ENCODE measurements at places on chromosomes 1 and 21.

- DNase-seq, result no peak
Measured at GRCh38 chr1:171424494-171424893, 60.8 kb upstream of the PRRC2C start.

- no peak for DNase-seq
Measured at GRCh38 chr1:87706779-87707228, 378.1 kb downstream of the LMO4 start.

DNA sequence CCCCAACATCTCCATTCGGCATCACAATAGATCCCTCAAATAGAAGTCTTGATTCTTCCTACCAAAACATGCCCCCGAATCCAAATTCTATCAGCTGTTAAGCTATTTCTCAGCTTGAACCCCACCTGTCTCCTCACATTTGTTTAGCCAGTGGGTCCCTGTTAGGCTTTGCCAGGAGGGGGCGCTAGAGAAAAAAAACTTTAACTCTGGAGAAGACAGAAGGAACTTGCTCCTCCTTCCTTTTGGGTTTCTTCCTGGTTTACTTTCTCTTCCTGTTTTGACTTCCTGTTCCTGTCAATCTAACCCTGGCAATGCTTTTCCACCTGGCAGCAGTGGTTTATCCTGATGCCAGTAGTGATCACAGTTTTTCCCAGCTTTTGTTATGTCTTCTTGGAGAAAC, 95.6 kb upstream of the KCNK1 start:
- no peak for DNase-seq

DNA sequence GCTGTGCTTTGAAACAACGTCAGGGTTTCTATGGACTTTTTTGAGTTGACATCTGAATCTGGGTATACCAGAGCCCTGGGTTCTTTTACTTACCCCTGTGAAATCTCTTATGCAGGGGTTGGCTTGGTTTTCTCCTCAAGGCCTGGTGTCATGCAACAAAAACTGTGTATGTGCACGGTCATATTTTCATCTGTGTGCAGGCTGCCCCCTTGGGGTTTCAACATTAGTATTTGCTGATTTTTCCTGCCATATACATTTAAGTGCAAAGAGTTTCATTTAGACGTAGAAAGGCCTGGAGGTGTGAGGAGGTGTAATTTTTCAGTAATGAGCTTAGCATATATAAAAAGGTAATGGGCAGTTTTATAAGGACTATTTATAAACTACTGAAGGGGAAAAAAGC, 22.0 kb upstream of the ZBTB18 start:
- DNase-seq, result no peak

GRCh38 chr1:240000634-240001033, 91.0 kb upstream of the FMN2 start:
- peak; percentile 6 for DNase-seq

DNA sequence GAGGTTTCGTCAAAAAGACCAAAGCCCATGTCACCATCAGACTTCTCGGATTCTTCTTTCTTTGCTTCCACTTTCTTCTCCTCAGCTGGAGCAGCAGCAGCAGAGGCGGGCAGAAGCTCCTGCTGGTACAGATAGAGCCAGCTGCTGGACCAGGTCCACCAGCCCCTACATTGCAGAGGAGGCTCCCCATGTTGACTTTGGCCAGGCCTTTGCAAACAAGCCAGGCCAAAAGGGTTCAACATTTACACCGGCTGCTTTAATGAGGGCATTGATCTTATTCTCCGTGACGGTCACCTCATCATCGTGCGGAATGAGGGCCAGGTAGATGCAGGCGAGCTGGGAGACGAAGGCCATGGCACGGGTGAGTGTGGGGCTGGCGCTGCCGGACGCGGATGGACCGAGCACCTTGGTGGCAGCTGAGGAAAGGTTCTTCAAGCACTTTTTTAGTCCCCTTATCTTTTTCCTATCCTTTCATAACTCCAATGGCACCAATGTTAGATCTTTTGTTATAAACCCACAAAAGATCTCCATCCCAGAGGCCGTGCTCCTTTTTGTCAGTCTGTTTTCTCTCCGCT, 358.5 kb downstream of the RGS7 start:
- no peak for DNase-seq

DNA sequence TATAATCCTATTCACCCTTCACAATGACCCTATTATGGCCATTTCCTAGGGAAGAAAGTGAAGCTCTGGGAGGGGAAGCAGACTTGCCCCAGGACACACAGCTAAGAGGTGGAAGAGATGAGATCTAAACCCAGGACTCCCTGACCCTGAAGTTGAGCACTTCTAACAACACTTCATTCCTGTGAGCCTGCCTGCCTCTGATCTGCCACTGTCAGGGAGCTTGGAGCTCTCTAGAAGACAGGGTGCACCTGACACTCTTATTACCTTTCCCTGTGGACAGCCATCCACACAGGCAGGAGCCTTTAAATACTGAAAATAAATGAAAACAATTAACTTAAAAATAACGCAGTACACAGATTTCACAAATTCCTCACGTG, 599 bp downstream of the MKNK1 start:
- DNase-seq, result no peak

DNA sequence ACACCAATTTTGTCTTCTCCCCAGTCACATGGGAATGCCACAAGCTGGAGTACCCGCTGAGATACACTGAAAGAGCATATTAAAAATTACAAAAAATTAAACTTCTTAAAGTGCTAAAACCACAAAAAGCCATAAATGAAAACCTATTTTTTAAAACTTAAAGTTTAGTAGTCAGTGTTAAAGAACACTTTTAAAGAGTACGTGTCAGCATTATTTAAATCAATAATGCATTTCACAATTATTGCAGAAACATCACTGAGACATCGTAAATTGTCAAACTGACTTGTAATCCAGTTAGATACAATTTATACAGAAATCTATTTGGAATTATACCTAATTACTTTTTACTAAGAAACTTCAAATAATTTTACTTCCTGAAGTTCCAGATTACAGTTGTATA, 22.9 kb downstream of the ZBTB21 start:
- DNase-seq, result no peak

DNA sequence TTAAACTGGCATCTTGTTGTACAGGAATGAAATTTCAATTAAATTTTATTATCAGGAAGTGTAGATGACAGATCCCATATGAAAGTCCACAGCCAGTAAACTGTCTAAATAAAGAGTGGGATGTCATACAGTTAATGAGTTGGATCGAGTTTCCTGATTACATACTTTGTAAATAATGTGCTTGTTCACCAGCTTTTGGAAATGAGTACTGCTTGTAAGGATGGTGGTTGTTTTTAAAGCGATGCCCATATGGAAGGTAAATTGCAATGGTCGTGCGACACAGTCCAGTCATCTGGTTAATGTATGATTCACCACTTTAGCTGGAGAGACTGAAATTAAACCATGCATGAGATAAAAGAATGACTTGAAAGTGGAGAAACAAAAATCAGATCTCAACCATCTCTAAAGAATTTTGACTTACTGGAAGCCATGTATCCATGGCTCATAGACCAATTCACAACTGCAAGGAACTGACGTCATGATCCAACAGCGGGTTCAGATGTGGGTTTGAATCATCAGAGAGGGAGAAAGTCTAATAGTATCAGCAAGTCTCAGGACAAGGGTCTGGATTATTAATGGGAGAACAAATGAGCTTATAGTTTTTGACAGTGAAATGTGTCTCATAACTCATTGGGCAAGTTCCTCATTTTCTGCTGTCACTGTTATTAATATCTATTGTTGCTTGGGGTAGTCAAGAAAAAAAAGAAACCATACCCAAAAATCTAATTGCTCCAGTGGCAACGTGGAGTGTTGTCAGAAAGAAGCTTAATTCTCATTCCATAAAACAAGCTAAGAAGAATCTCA, 49.0 kb downstream of the MAP10 start:
- DNase-seq, result no peak

DNA sequence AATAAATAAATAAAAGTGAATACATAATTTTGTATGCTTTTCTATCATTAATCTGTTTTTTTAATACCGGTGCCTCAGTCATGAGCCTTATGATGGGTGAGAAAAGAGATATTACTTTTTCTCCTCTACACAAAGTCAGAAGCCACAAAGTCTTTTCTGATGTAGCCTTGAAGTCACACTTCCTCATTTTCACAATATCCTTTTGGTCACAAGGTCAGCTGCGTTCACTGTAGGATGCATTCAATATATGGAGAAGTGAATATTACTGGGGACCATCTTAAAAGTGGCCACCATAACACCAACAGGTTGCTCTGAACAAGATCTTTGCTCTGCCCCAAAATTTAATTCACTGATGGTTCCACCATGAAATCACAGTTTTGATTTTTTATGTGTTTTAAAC, 83.3 kb upstream of the TNR start:
- no peak for DNase-seq

DNA sequence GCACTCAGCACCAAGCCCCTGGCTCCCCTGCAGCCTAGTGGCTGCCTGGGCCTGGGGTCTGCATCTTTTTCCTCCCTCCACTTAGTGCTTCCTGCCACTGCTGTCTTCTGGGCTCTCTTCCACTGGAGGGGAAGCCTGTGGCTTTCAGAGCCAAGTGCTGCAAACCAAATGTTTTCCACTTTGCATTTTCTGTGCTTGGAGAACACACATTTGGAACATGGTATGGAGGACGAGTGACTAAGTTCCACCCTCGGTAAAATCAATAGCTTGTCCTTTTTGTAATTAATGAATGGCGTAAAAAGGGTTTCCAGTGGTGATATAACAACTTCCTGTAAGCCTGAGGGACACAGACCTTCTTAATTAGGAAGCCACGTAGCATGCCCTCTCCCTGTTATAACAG, 10.1 kb upstream of the GPR153 start:
- DNase-seq, result no peak

- DNase-seq, result no peak
Measured at GRCh38 chr1:109824349-109825115, 60.8 kb upstream of the EPS8L3 start.

GRCh38 chr1:201385299-201385891, 7.9 kb upstream of the TNNT2 start:
- no peak for DNase-seq

DNA sequence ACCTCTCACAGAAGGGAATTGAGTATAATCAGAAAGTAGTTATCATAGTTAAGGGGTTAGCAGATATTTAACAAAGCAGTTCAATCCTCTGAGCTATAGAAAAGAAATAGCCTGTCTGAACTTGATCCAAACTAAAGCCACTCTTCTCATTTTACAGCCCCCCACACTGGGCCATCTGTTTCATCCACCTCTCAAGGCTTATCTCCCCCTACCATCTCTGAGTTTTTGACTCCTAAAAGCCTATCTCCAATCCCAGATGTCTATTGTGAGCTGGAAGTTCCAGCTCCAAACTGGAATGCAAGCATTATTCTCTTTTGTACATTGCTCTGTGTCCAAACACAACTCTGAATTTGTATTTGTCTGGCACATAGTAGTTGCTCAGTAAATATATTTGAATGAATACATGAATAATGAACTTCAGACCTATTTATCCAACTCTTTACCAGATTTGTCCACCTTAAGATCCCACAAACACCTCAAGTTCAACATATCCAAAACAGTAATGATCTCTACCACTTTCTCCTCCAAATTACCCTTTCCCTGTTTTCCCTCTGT, 98.1 kb downstream of the PLPP3 start:
- no peak for DNase-seq

DNA sequence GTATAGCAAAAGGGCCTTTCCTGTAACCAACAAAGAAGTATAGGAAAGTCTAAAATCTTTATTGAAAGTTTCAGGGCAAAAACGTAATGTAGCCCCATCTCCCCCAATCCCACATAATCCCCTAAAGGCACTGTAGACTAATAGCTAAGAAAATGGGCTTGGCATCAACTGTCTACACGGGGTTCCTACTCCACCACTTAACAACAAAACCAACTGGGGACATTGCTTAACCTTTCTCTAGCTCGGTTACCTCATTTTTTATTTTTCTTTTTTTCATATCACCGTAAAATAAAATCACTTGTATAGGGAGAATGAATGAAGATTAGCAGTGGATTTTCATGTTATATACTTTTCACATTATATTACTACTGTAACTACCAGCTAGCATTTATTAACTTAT, 12.3 kb downstream of the MACF1 start:
- DNase-seq, result no peak

- no peak for DNase-seq
Measured at GRCh38 chr1:41672641-41673361, 188.3 kb upstream of the EDN2 start.

DNA sequence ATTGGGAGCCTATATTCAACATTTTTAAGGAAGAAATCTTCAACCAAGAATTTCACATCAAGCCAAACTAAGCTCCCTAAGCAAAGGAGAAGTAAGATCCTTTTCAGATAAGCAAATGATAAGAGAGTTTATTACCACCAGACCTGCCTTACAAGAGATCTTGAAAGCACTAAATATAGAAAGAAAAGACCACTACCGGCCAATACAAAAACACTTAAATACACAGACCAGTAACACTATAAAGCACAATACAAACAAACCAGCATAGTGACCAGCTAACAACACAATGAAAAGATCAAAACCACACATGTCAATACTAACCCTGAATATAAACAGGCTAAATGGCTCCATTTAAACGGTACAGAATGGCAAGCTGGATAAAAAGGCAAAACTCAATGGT, 165.4 kb downstream of the MRPL39 start:
- DNase-seq, result no peak

DNA sequence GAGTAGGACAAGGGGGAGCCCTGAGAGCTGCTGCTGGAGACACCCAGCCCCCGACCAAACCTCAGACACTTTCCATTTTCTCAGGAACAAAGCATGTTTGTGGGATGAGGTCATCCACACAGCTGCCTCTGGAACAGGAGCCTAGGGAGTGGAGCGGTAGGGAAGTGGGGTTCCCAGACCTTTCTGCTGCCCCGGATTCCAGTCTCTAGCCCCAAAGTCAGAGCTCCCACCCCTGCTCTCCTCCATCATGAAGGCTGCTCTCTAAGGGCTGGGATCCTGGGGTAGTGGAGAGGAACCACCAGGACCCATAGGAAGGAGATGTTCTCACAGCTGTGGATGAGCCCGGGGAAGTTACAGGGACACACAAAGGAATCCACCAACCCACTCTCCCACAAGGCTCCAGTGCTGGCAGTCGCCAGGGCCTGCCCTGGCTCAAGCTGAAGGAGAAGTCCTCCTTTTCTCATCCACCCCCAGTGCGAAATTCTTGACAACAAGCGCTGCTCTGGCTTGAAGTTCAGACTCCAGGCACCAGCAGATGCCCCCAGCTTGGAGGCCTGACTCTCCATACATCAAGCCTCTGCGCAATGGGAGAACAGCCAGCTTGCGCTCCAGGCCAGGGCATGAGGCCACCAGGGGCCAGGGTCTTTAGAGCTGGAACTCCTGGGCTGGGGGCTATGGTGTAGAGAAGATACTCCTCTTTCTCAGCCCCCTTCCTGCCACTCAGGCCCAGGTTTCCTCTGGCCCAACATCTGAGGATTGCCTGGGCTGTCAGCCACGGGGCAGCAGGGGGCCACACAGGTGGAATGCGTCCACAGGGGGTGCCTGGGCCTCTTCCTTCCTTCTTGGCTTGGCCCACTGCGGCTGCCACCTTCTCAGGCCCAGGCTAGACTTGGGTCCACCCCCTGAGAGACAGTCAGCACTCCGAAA, 4.5 kb downstream of the FHL3 start:
- DNase-seq, result no peak

DNA sequence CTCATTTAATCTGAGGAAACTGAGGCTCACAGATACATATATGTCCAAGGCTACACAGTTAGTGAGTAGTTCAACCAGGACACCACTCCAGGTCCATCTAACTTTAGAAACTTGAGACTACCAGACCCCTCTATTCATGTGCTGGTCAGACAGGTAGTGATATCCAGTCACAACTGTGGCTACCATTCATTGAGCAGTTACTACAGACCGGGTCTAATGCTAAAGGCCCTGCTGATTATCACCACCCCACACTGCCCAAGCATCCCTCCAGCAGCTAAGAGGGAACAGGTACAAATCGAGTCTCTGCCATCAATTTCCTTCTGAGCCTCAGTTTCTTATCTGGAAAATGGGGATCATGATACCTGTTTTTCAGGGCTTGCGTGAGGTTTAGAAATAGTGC, 5.3 kb downstream of the HPCA start:
- no peak for DNase-seq

All from epithelial cell of prostate (primary cell).